ENCODE measurements at places on chromosomes 4 and X. TPM values are rescaled to one million over a fixed set of nuclear protein-coding genes. Genes with fewer than 3 reads are reported as not detected.
A peak's percentile ranks its signal among the peaks of the same experiment; 100 is the strongest.

- no peak overlapping the region for H3K4me3 ChIP-seq
- no peaks in the 10 kb centered on the region for H3K36me3 ChIP-seq
- H3K27me3 ChIP-seq: no peaks in the 10 kb centered on the region
- no peak for DNase-seq
- H3K4me1 ChIP-seq: peaks cover 20% of the 10 kb centered on the region
- no peak overlapping the region for H3K27ac ChIP-seq
Measured at GRCh38 chr4:186823989-186824388, 100.3 kb upstream of the FAT1 start.

DNA sequence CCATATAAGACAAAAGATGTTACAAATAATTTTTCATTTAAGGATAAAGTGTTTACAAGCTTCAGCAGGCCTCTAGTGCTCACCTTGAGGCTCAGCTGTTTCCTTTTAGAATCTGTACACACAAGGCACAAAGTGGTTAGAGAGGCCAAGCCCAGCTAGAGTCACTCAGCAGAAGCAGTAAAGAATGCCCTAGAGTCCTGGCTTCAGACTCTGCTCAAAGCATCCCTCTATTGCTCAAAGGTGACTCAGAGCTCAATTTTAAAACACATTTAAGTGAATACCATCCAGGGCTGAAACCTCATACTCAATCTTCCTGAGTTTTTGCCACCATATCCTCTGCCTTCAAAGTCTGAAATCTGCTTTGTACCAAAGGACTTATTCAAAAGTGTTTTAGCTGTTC lies 22.6 kb upstream of the PHF8 start:
- no peak overlapping the region for H3K4me3 ChIP-seq
- no peaks in the 10 kb centered on the region for H3K36me3 ChIP-seq
- DNase-seq: peak; percentile 53
- no peaks in the 10 kb centered on the region for H3K4me1 ChIP-seq
- H3K27me3 ChIP-seq: no peaks in the 10 kb centered on the region
- H3K27ac ChIP-seq: no peak overlapping the region

- no peak for DNase-seq
- no peaks in the 10 kb centered on the region for H3K4me1 ChIP-seq
- H3K27ac ChIP-seq: no peak overlapping the region
- H3K27me3 ChIP-seq: no peaks in the 10 kb centered on the region
Measured at GRCh38 chrX:14948691-14949090, 75.5 kb downstream of the MOSPD2 start.

- H3K27ac ChIP-seq: peak overlapping the region; percentile 35
- H3K4me3 ChIP-seq: no peak overlapping the region
- DNase-seq: no peak
- H3K36me3 ChIP-seq: no peaks in the 10 kb centered on the region
- H3K4me1 ChIP-seq: peaks cover 50% of the 10 kb centered on the region
Measured at GRCh38 chr4:13970349-13970748, 342.8 kb upstream of the BOD1L1 start.

VCX2 gene
- not detected for total RNA-seq

DNA sequence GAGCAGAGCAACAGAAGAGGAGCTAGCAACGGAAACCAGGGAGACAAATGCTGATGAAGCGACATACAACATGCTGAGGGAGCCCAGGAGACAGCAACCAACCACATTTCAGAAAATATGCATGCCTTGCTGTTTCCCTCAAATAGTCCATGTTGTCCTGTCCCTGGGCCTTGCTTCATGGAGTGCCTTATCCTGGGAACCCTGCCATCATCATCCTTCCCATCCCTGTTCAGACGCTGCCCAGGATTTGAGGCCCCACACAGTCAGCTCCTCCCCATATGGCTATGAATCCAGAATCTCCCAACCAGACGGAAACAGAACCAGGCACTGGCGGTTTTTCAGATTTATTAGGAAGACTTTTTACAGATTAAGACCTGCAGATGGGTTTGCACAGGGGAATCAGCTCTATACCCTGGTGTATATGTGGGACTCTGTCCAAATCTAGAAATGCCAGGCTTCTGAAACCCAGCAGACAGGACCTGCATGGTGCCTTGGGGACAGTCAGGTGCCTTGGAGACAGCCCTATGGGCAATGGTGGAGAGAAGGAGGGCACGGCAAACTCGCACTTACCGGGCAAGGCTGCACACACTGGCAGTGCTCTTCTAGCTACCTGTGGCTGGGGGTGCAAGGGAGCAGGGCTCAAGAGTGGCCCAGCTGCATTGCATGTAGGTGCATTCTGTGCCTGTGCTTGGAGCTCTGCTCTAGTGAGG lies 199.7 kb upstream of the MAMLD1 start:
- H3K27me3 ChIP-seq: no peaks in the 10 kb centered on the region
- DNase-seq: no peak
- H3K4me3 ChIP-seq: no peak overlapping the region
- H3K27ac ChIP-seq: no peak overlapping the region

GRCh38 chrX:13808293-13808692 lies 8.6 kb downstream of the GPM6B start:
- no peak overlapping the region for H3K27ac ChIP-seq
- DNase-seq: no peak
- no peaks in the 10 kb centered on the region for H3K4me1 ChIP-seq
- H3K4me3 ChIP-seq: no peak overlapping the region
- H3K27me3 ChIP-seq: peaks cover 20% of the 10 kb centered on the region

MAGED1 gene
- total RNA-seq: 257 TPM

GRCh38 chrX:110135618-110136017 lies 132.7 kb downstream of the TMEM164 start:
- no peak overlapping the region for H3K4me3 ChIP-seq
- H3K27ac ChIP-seq: no peak overlapping the region
- H3K4me1 ChIP-seq: peaks cover 3% of the 10 kb centered on the region
- no peak for DNase-seq
- H3K36me3 ChIP-seq: no peaks in the 10 kb centered on the region

DNA sequence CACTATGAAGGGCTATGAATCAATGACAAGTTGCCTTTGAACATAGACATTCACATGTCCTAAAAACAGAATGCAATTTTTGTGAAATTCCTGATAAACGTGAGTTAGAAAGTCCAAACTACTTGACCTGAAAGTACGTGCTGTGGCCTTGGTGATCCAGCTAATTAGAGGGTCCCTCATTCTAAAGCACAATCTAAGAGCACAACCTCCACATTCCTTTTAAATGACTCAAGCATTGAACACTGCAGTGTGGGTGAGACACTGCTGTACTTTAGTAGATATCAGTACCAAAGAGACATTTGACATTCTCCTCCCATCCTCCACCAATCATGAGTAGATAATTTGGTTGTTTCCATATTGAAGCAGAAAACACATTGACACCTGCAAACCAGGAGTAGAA lies 73.5 kb downstream of the FAM47B start:
- H3K27ac ChIP-seq: no peak overlapping the region
- H3K4me3 ChIP-seq: no peak overlapping the region
- no peaks in the 10 kb centered on the region for H3K4me1 ChIP-seq
- no peaks in the 10 kb centered on the region for H3K36me3 ChIP-seq
- DNase-seq: no peak

DNA sequence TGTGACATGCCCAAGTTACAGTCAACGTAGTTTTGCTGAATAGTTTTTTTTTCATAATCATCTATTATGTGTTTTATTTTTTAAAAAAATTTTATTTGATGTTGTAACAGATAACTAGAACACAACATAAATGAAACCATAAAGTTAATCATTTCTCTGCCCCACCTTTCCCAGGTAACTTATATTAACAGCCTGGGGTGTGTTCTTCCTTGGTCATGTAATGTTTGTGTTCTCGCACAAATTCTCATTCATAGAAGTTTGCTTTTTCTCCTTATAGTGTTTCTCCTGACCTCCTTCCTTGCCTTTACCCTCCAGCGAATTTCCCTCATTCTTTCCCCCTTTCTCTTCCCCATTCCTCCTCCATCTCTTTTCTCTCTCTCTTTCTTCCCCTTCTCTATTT lies 214.8 kb downstream of the SOWAHB start:
- no peak for DNase-seq
- no peaks in the 10 kb centered on the region for H3K36me3 ChIP-seq
- no peaks in the 10 kb centered on the region for H3K27me3 ChIP-seq
- H3K27ac ChIP-seq: no peak overlapping the region
- H3K4me3 ChIP-seq: no peak overlapping the region
